CD14-positive monocyte (primary cell): ENCODE measurements at places on chromosomes 2 and 18.

DNA sequence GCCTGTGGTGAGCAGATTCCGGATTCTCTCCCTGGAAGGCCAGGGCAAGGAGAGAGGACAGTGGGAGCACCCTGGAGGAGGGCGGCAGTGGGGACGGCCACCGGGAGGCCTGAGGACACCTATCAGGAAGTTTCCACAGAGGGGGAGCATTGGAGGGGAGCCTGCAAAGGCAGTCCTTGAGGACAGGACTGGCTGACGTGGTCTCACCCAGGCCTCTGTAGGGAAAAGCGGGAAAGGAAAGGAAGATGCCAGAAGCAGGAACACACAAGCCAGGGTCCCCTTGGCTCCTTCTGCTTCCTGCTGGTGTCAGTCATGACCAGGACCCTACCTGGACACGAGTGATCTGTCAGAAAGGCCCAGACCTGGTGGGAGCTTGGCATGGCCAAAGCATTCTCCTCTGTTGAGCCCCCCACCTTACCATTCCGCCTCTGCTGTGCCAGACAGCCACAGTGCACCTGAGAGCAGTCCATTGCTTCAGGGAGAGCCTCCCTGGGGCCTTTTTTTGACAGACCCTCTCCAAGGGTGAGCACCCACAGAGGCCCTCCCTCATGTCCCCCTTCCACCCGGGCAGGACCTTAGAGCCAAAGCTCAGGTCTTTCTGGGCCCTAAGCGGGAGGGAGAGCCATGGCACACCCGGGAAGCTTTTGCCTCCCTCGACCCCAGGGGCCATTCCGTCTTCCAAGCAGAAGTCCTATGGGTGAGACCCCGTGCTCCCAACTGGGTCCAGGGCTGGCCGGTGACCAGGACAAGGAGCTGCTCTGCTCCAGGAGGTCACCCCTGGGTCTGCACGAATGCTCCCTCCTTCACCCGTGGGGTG, 333.1 kb downstream of the DYSF start:
- no peak for DNase-seq

DNA sequence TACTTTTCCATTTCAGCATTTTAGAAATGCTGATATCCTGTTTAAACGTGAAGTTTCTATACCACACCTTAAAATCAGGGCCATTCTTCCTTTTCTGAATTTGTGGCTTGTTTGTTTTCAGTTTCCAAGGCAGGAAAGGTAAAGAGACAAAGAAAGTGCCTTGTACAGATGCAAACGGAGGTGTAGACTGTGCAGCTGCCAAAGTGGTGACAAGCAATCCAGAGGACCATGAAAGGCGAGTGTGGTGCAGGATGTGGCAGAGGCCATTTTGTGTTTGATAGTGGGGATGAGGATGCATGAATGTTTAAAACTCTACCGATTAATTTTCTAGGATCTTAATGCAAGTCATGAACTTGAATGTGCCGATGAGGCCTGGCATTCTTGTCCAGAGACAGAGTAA, 733 bp downstream of the C2orf74 start:
- DNase-seq = no peak

GRCh38 chr2:176130147-176130956, 847 bp downstream of the HOXD8 start:
- no peak for DNase-seq

DNA sequence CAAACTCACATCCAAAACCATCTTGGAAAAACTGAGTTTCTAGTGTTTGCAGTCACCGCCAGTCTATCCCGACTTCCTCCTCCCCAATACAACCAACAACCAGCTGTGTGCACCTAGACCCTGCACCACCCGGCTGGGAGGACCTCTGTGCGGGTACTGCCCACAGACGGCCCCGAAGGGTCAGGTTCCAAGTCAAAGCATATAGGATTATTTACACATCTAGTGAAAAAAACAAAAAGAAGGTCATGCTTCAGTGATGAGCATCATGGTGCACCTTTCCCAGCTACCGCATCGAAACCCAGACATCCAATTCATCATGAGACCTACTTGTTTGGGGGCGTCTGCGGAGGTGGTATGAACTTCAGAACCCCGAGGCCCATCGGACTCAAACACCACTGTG, 124.8 kb downstream of the ZNF516 start:
- DNase-seq = no peak

DNA sequence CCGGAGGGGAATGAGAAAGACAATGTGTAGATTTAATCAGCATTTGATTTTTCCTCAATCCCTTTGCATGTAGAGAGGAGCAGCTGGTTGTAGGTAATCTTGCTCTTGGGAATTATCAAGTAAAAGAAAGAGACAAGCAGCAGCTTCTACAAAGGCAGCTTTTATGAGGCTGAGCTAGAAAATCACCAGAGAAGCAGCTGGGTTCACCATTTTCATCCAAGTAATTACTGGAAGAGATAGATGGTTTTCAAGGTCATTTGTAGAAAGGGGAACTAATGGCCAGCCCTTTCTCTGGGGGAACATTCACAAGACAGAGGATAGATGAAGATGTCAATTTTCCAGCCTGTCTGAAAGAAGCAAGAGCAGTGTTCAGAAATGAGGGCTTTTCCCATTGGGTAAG, 113.0 kb downstream of the RND3 start:
- no peak for DNase-seq

DNA sequence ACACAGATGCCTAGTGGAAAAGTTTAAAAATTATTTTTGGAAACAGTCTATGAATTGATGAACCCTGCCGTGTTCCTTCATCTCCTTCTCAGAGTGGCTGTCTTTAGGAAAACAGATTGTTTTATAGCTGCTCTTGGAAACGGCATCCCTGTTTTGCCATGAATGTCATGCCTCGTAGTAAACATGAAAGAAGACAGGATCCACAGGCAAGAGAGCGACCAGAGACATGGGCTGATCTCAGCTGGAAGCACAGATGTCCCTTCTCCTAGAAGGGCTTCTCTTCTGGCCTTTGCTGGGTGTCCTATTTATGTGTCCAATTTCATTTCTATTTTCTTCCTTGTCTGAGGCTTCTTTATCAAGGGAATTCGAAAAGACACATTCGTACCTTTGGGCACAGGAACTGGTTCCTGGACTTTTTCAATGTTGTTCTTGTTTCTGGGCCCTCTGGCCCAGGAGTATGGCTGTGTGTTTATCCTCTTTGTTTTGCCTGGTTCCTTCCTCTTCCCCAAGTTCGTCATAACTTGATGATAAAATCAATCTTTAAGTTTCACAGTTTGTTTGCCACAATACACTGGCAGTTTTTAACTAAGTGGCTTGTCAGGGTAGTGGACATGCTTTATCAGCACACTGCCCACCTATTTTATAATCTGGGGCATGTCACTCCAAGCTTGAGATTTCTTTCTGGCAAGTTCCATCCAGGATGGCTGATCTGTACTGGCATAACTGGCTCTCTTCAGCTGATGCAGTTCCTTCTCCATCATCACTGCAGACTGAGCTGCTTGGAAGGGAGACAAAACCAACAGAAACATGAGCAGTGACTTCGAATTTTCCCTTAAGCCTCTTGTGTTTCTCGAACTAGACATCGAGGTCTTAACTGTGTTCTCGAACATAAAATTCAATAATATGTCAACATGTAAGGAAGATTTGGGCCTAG, 63.2 kb upstream of the MGAT4A start:
- DNase-seq = no peak

DNA sequence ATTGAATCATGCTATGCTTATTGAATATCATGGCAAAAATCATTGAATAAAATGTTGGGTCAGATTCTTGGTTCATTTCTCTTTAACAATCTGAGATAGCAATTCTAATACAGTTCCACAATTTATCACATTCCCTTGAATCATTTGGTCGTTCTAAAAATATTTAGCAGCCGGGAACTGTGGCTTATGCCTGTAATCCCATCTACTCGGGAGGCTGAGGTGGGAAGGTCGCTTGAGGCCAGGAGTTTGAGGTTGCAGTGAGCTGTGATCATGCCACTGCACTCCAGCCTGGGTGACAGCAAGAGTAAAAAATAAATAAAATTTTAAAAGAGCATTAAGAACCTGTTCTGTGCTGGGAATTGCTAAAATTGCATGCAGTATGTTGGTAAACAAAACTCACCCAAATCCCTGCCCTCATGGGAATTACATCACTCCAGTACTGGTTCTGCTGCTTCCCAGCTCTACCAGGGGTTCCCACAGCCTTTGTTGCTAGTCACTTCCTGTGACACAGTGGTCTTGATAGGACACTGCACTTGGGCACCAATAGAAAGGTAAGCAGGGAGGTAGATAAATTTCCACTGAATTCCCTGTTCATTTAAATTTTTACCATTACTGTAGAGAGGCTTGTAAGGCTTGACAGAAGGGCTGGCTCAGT, 200.4 kb downstream of the CTNNA2 start:
- no peak for DNase-seq

- DNase-seq = no peak
Measured at GRCh38 chr2:33081691-33082090, 134.9 kb downstream of the LTBP1 start.

GRCh38 chr2:171524018-171524401, 1.7 kb downstream of the CYBRD1 start:
- DNase-seq = no peak

DNA sequence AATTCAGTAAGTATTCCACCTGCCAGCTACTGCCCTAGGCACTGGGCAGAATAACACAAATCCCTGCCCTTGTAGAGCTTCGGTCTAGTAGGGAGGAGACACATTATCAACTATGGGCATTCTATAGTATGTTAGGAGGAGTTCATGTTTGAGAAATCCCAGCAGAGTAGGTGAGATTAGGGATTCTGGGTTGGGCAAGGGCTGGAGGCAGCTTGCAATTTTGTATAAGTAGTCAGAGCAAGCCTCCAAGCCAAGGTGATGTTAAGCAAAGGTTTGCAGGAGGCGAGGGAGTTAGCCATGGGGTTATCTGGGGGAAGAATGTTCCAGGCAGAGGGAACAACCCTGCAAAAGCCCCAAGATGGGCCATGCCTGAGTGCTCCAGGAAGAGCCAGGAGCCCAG, 187.9 kb upstream of the HS6ST1 start:
- no peak for DNase-seq

DNA sequence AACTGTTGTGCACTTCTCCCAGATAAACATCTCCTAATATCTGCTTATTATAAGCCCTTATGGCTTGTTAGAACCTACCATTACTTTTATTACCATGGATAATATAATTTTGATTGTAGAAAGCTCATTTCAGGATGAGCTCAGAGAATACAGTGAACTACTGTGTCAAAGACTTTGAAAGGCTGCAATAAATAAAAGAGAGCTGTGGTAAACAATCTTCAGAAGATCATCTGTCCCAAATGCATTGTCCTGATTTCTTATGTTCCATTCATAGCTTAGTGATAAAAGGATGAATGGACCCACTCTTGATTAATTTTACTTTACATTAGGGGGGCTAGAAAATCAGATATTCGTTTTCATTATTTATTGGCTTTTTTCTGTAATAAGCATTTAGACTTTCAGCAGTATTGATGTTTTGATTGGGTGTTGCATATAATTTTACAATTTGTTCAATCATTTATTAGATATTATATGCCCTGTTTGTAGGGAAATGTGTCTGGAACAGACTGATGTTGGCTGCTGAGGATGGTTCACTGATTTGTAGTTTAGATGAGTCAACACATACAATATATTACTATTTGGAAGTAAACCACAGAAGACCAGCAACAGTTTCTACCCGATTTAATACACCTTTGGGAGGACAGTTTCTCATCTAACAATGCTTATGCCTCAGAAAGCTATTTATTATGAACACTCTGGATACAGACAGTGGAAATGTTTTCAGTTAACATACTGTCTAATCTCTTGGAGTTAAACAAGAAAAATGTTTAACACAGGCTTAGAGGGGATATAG, 147.2 kb downstream of the TMEFF2 start:
- DNase-seq = no peak

GRCh38 chr2:218168635-218169462, 2.1 kb upstream of the CXCR1 start:
- DNase-seq = no peak

DNA sequence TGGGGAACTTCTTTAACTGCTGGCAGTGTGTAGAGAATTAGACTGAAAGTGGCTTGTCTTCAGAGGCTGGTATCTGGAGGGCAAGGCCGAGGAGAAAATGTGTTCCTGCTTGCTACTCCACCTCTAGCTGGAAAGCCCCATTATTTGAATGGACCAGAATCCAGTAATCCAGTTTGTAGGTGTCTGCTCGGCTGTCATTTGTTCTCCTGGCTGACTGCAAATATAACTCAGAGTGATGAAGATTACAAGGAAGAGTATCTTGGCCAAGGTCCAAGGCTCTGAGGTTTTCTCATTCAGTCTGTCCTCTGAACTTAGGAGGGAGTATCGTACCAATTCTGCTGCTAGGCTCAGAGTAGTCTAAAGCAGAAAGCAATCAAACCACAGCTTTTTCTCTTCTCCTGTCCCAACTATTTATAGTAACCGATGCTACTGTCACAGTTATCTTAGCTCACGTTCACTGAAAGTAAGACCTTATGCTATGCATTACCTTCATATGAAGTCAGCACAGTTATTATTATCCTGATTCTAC, 228.6 kb downstream of the SETBP1 start:
- no peak for DNase-seq

GRCh38 chr2:598058-598802, 79.0 kb downstream of the TMEM18 start:
- DNase-seq = no peak

- DNase-seq = no peak
Measured at GRCh38 chr2:168201584-168202116, 45.7 kb downstream of the STK39 start.

GRCh38 chr2:10303181-10303693, 533 bp downstream of the HPCAL1 start:
- DNase-seq = no peak

- no peak for DNase-seq
Measured at GRCh38 chr2:228105526-228106250, 75.8 kb downstream of the SPHKAP start.

- DNase-seq = no peak
Measured at GRCh38 chr18:57089702-57090101, 57.2 kb upstream of the BOD1L2 start.

DNA sequence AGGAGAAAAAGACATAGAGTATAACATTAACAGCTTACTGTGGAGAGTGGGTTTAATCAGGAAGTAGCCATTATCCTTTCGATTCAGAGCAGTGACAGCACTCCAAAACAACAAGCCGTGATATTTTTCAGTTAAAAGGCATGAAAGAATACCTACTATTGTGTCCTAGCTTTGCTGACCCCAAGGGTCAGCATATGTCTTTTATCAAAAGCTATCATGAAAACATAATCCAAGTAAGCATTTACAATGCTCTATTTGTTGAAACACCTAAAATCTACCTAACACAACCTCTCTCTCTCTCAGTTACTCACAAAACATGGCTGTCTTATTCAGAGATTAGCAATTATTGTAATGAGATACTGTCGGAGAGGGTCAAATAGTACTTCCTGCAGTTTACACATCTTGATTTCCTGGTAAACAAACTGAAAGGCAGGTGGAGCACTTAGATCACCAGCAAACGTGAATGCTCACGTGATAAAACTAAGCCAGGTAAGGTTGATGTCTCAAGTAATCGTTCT, 100.0 kb downstream of the BAZ2B start:
- DNase-seq = peak; percentile 40

DNA sequence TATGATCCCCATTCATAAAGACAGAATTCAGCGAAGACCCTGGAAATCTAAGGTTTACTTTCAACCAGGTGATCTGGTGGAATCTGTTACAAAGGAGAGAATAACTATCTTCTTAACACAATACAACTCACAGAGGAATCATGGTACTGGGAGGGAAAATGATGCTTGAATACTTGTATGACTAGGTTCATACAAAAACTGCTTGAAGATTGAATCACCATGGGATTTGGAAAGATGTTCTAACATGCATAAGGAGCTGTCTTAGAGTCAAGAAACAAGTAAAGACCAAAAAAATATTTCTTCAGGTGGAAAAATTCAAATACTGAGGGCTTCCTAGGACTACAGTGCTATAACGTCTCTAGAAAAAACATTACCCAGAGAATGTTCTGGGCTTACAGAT, 32.2 kb downstream of the COL5A2 start:
- no peak for DNase-seq
